Esophagus squamous epithelium (tissue), 5 donors: ENCODE measurements at places on chromosomes 11 and 22.

- DNase-seq, result no peak
Observed at GRCh38 chr11:76694664-76695063, 24.1 kb upstream of the LRRC32 start.

DNA sequence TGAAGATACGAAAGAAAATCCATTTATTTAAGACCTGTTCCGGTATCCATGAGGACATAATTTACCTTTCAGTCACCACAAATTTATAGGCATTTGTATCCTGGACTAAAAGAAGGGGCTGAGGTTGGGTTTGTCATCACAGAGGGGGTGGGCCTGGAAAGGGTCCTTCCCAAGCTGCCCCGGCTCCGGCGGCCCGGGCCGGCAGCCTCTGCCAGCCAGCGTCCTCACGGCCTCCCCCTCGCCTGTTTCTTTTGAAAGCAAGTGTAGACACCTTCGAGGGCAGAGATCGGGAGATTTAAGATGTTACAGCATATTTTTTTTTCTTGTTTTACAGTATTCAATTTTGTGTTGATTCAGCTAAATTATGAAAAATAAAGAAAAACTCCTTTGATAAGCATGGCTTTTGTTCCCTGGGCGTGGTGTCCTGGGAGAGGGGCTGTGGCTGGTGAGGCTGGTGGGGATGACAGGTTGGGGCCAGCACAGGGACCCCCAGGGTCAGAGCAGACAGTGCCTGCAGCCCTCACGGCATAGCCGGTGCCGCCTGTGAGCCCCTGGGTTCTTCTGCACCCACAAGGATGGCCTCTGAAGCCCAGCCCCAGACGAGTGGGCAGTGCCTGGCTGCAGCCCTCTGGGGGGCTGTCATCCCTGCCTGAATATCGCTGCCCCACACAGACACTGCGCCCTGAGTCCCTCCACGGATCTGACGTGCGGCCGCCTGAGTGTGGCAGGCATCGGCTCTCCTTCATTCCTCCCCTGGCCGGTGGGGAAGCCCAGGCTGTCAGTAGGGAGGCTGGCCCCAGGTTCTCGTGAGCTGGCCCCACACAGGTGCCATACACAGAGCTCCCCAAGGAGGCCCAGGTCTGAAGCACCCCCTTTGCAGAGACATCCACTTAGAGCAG, 1075.9 kb downstream of the BRD1 start:
- no peak for DNase-seq

DNA sequence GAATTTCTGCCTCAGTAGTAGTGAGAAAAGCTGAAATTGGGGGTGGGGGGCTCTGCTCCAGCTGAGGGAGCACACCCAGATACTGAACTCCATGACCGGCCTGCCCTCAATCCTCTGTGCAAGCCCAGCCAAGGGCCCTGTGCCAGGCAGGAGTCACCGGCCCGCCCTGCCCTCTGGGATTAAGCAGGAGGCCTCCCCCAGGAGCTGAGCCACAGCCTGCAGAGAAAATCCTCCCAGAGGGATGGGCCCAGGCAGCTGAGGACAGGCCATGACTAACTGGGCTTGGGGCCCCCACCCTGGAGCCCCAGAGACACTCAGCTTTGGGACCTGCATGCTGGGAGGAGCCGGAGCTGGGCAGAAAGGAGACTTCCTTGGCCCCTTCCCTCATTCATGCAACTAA, 48.8 kb downstream of the MN1 start:
- DNase-seq, result no peak

DNA sequence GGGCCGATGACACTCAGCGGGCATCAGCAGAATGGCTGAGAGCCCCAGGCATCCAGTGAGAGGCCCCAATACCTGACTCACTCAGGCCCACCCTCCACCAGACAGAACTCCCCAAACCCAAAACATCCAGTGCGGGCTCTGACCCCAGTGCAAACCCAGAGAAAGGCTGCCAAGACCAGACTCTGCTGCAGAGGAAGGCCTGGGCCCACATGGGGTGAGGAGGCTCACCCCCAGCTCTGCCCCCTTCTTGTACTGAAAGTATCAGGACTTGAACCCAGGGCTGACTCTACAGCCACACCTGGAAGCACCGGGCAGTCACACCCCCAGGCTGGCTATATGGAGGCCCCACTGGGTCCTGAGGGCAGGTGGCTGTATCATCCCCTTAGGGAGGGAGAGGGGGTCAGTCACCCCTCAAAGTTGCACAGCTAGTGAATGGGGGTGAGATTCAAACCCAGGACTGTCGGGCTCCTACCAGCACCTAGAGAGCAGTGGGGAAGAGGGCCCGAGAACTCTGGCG, 49.3 kb downstream of the IGLL1 start:
- no peak for DNase-seq

GRCh38 chr11:14270690-14271542, 88.1 kb downstream of the RRAS2 start:
- no peak for DNase-seq

- DNase-seq, result no peak
Observed at GRCh38 chr22:25655371-25655935, 86.5 kb upstream of the MYO18B start.

DNA sequence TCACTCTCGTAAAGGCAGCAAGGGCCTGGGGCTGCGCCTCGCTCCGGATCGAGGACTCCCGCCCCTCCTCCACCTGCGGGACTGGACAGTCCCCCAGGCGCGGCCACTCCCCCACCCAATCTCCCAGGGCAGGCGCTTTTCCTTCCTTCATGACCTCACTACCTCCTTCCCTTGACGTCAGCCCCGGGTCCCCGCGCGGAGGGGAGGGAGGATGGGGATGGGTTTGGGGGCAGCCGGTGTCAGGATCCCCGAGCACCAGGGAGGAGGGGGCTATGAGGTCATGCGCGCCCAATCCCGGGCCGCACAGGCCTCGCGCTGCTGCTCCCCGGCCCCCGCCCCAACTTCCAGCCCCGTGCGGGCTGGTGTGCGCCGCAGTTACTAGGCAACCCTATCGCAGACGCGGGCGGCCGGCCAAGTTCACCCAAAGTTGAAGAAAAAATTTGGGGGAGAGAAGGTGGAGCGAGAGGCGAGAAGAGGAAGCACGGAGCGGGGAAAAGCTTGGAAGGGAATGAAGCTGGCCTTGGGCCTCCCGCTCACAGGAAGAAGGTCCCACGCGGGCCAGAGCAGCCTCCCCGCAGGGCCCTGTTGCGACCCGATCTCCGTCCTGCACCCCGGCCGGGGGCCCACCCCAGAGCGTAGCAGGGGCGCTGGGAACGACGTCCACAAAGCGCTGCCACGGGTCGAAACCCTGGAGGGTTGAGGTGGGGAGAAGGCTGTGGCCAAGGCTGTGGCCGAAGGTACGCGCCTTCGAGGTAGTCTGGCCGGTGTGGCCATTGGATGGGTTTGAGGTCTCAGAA, 8.3 kb downstream of the WT1 start:
- DNase-seq, result no peak
